ENCODE measurements at places on chromosomes 3 and 15.
A peak's percentile ranks its signal among the peaks of the same experiment; 100 is the strongest.

GRCh38 chr15:61715082-61715481 lies 345.2 kb downstream of the VPS13C start:
- no peak for DNase-seq
- no peaks in the 10 kb centered on the region for H3K4me1 ChIP-seq
- H3K27me3 ChIP-seq: no peaks in the 10 kb centered on the region
- H3K27ac ChIP-seq: no peak overlapping the region
- H3K4me3 ChIP-seq: no peak overlapping the region
- no peaks in the 10 kb centered on the region for H3K36me3 ChIP-seq

GRCh38 chr3:54830658-54831057 lies 97.2 kb downstream of the LRTM1 start:
- H3K4me1 ChIP-seq: no peaks in the 10 kb centered on the region
- H3K4me3 ChIP-seq: no peak overlapping the region
- H3K27me3 ChIP-seq: no peaks in the 10 kb centered on the region
- H3K27ac ChIP-seq: no peak overlapping the region
- no peak for DNase-seq

GRCh38 chr3:148992027-148992634 lies 791 bp downstream of the GYG1 start:
- no peak for DNase-seq
- H3K4me1 ChIP-seq: no peaks in the 10 kb centered on the region
- H3K27me3 ChIP-seq: no peaks in the 10 kb centered on the region
- H3K4me3 ChIP-seq: peak overlapping the region; percentile 94
- H3K36me3 ChIP-seq: no peaks in the 10 kb centered on the region

GRCh38 chr3:104286645-104287044 lies 1080.1 kb upstream of the ALCAM start:
- H3K4me3 ChIP-seq: no peak overlapping the region
- no peak overlapping the region for H3K27ac ChIP-seq
- no peaks in the 10 kb centered on the region for H3K4me1 ChIP-seq
- H3K36me3 ChIP-seq: no peaks in the 10 kb centered on the region
- no peaks in the 10 kb centered on the region for H3K27me3 ChIP-seq
- DNase-seq: no peak

- no peak overlapping the region for H3K4me3 ChIP-seq
- DNase-seq: no peak
- no peak overlapping the region for H3K27ac ChIP-seq
- H3K27me3 ChIP-seq: no peaks in the 10 kb centered on the region
- H3K36me3 ChIP-seq: no peaks in the 10 kb centered on the region
Observed at GRCh38 chr3:160678292-160678842, 1.4 kb downstream of the ARL14 start.

DNA sequence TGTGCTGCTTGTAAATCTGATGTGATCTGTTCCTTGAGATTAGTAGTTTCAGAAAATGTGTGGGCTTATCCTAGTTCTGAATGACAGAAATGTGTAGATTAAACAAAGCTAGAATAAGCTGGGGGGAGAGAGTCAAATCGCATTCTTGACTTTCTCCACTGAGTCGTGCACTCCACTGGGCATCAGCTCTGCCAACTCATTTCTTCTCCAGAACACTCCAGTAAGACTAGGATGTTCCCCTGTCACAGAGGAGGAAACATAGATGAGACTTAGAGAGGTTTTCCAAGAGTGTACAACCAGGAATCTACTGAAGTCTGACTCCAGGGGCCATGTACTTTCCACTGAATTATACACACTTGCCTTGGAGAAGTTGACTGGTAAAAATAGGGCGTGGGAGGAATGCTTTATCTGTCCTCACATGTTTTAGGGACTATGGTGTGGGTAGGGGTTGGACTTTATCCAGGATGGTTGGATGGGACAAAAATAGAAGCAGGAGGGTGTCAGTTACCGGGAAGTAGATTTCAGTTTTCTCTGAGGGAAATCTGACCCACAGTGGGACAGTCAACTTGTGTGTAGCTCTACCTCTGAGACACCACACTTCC lies 298.2 kb downstream of the UBE2E2 start:
- H3K4me3 ChIP-seq: no peak overlapping the region
- no peaks in the 10 kb centered on the region for H3K4me1 ChIP-seq
- no peak overlapping the region for H3K27ac ChIP-seq
- no peak for DNase-seq
- H3K36me3 ChIP-seq: no peaks in the 10 kb centered on the region

- H3K4me1 ChIP-seq: no peaks in the 10 kb centered on the region
- H3K27me3 ChIP-seq: no peaks in the 10 kb centered on the region
- DNase-seq: no peak
- no peaks in the 10 kb centered on the region for H3K36me3 ChIP-seq
- no peak overlapping the region for H3K27ac ChIP-seq
- H3K4me3 ChIP-seq: no peak overlapping the region
Observed at GRCh38 chr15:38242055-38242454, 10.6 kb upstream of the SPRED1 start.

DNA sequence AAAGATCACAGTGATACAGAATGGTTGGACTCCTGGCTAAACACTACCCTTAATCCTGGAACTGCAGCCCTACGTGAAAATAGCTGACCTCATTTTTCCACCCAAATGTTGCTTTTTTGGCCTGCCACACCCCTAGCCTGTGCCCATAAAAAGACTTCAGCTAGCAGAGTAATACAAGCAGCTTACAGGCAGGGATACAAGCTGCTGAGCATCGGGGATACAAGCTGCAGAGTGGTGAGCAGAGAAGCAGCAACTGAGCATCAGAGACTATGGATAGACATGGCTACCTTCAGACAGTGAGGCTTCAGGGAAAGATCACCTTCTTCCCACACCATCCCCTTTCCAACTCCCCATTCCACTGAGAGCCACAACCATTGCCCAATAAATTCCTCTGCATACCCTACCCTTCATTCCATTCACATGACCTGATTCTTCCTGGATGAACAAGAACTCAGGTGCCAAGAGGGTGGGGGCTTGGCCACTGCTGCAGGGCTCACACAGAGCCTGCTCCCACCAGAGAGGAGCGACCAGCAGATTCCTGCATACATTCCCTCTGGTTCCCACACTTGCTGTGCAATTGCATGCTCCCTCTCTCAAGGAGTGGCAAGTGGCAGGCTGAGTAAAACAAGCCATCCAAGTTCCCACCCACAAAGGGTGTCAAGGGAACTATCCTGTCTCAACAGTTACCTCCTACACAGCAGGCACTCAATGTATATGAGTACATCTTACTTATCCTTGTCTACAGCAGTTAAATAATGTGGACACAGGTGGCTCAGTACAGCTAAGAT lies 217.5 kb downstream of the ALCAM start:
- H3K27me3 ChIP-seq: no peaks in the 10 kb centered on the region
- no peaks in the 10 kb centered on the region for H3K36me3 ChIP-seq
- no peak overlapping the region for H3K27ac ChIP-seq
- DNase-seq: no peak
- no peak overlapping the region for H3K4me3 ChIP-seq

- H3K4me1 ChIP-seq: no peaks in the 10 kb centered on the region
- DNase-seq: no peak
- no peak overlapping the region for H3K4me3 ChIP-seq
- no peaks in the 10 kb centered on the region for H3K27me3 ChIP-seq
Observed at GRCh38 chr15:54843006-54843405, 353.7 kb downstream of the RSL24D1 start.

DNA sequence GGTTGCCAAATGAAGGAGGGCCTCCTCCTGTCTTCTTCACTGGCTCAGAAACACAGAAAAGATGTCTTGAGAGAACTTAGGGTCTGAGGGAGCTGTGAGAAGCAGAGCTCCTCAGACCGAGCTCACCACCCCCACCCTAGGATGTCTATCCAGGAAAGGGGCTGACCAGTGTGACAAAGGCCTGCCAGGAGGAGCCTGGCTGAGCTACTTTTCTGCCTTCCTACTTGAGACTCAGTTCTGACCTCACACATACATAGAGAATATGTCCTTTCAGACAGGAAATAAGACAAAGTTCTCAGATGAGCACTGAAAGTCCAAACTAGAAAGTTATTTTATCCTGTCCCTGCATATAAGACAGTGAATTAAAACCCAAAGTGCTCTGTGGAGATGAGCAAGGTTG lies 54.5 kb downstream of the KIF9 start:
- H3K27ac ChIP-seq: no peak overlapping the region
- no peak overlapping the region for H3K4me3 ChIP-seq
- no peaks in the 10 kb centered on the region for H3K4me1 ChIP-seq
- DNase-seq: no peak
- H3K36me3 ChIP-seq: no peaks in the 10 kb centered on the region

DNA sequence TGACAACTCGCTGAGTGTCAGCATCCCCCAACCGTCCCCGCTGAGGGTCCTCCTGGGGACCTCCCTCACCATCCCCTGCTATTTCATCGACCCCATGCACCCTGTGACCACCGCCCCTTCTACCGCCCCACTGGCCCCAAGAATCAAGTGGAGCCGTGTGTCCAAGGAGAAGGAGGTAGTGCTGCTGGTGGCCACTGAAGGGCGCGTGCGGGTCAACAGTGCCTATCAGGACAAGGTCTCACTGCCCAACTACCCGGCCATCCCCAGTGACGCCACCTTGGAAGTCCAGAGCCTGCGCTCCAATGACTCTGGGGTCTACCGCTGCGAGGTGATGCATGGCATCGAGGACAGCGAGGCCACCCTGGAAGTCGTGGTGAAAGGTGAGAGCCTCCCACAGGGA lies 35.4 kb downstream of the ACAN start:
- DNase-seq: no peak
- H3K27me3 ChIP-seq: no peaks in the 10 kb centered on the region
- H3K4me1 ChIP-seq: no peaks in the 10 kb centered on the region
- no peak overlapping the region for H3K27ac ChIP-seq
- no peak overlapping the region for H3K4me3 ChIP-seq

- no peaks in the 10 kb centered on the region for H3K27me3 ChIP-seq
- H3K36me3 ChIP-seq: no peaks in the 10 kb centered on the region
- no peak for DNase-seq
- H3K27ac ChIP-seq: no peak overlapping the region
- no peak overlapping the region for H3K4me3 ChIP-seq
Observed at GRCh38 chr3:187567021-187567420, 103.2 kb downstream of the SST start.

GRCh38 chr3:2510591-2511145 lies 412.0 kb downstream of the CNTN4 start:
- no peaks in the 10 kb centered on the region for H3K36me3 ChIP-seq
- DNase-seq: no peak
- no peaks in the 10 kb centered on the region for H3K4me1 ChIP-seq
- peak overlapping the region; percentile 41 for H3K4me3 ChIP-seq
- H3K27ac ChIP-seq: no peak overlapping the region

DNA sequence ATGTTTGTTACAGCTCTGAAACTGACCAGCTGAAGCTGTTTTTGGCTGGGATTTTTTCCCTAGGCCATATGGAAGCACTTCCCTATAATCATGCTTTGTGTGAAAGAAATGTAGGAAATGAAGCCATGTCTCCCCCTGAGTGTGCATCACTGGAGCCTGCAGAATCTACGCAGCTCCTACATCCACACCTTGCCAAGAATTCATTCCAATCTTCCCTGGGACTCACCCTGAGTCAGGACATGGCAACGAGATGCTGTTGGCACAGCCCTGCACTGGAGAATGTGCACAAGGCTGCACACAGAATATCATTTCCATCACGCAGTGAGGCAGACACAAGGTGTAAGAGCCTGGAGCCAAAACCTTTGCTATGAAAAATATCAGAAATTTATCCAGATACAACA lies 189.5 kb downstream of the ADAMTSL3 start:
- no peak for DNase-seq
- H3K36me3 ChIP-seq: no peaks in the 10 kb centered on the region
- H3K27me3 ChIP-seq: no peaks in the 10 kb centered on the region
- no peaks in the 10 kb centered on the region for H3K4me1 ChIP-seq
- H3K27ac ChIP-seq: no peak overlapping the region
- no peak overlapping the region for H3K4me3 ChIP-seq

DNA sequence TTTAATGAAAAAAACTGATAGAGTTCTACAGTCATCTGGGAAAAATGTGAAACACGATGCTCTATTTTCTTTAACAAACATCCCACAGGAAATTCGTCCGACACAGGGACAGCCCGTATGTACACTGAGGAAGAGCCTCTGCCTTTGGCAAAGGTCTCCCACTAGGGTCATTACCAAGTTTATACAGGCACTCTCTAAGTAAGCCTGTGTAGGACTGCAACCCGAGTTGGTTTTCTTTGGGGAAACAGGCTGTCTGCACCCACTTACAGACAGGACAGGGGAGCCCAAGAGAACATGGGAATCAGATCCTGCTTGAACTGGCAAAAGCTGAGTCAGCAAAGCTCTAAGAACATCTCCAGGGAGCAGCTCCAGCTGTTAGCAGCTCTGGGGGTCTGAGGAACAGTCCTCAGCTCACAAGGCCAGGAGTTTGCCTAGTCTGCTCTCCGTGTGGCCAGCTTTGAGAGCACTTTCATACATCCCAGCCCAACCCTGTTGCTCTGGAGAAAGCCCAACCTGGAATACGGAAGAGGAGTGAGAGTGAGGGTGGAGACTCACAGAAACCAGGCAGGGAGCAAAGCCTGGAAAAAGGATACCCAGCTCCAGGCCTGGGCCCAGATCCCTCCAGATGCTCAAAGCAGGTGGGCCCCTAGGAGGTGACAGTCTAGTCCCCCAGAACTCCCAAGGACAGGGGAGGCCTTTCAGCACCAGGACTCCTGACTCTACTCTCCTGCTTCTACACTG lies 1.9 kb downstream of the TBC1D2B start:
- no peaks in the 10 kb centered on the region for H3K27me3 ChIP-seq
- H3K27ac ChIP-seq: peak overlapping the region; percentile 83

- H3K27me3 ChIP-seq: no peaks in the 10 kb centered on the region
- H3K4me1 ChIP-seq: peaks cover 7% of the 10 kb centered on the region
- no peaks in the 10 kb centered on the region for H3K36me3 ChIP-seq
- H3K27ac ChIP-seq: peak overlapping the region; percentile 83
Observed at GRCh38 chr15:78047761-78048627, 29.5 kb downstream of the TBC1D2B start.

- no peak overlapping the region for H3K27ac ChIP-seq
- H3K4me3 ChIP-seq: no peak overlapping the region
- DNase-seq: no peak
- H3K27me3 ChIP-seq: no peaks in the 10 kb centered on the region
Observed at GRCh38 chr3:67015702-67016484, 17.8 kb downstream of the KBTBD8 start.

- H3K27ac ChIP-seq: no peak overlapping the region
- H3K4me1 ChIP-seq: no peaks in the 10 kb centered on the region
- H3K4me3 ChIP-seq: no peak overlapping the region
- no peak for DNase-seq
- no peaks in the 10 kb centered on the region for H3K27me3 ChIP-seq
- H3K36me3 ChIP-seq: no peaks in the 10 kb centered on the region
Observed at GRCh38 chr3:42443292-42443691, 32.9 kb upstream of the LYZL4 start.

- DNase-seq: no peak
- no peaks in the 10 kb centered on the region for H3K36me3 ChIP-seq
- H3K4me3 ChIP-seq: no peak overlapping the region
- no peaks in the 10 kb centered on the region for H3K4me1 ChIP-seq
- no peaks in the 10 kb centered on the region for H3K27me3 ChIP-seq
- no peak overlapping the region for H3K27ac ChIP-seq
Observed at GRCh38 chr3:86180696-86181095, 810.3 kb downstream of the VGLL3 start.

GRCh38 chr3:154228561-154229216 lies 95.6 kb downstream of the DHX36 start:
- no peak overlapping the region for H3K27ac ChIP-seq
- DNase-seq: no peak
- no peaks in the 10 kb centered on the region for H3K4me1 ChIP-seq
- H3K36me3 ChIP-seq: no peaks in the 10 kb centered on the region
- no peaks in the 10 kb centered on the region for H3K27me3 ChIP-seq
- H3K4me3 ChIP-seq: no peak overlapping the region

Measured in breast epithelium (tissue), 4 donors.